Subcutaneous preadipocyte (primary cell): ENCODE measurements at places on chromosomes 11 and 22. TPM values are rescaled to one million over a fixed set of nuclear protein-coding genes. Genes with fewer than 3 reads are reported as not detected.

The INPP5J gene
- total RNA-seq: under 0.01 and 0.39 TPM in 2 replicates

The BTBD18 gene
- not detected in 2 replicates for total RNA-seq

The SLC22A6 gene
- total RNA-seq: not detected in 2 replicates

The RASSF10 gene
- total RNA-seq: not detected in 2 replicates

The GRK3 gene
- 1.4 and 1.8 TPM in 2 replicates for total RNA-seq

The NAALAD2 gene
- 0.73 and 0.98 TPM in 2 replicates for total RNA-seq

The GLYATL2 gene
- total RNA-seq: 0.73 and 0.98 TPM in 2 replicates

The CST6 gene
- total RNA-seq: 0.20 TPM in 1 of 2 replicates, not detected in the other

The CDCA5 gene
- 12.5 and 18.6 TPM in 2 replicates for total RNA-seq

The HSD17B12 gene
- total RNA-seq: 123 and 128 TPM in 2 replicates

The AQP11 gene
- 0.59 and 1.1 TPM in 2 replicates for total RNA-seq

The CDC42BPG gene
- under 0.01 TPM in 2 replicates for total RNA-seq

The CPT1B gene
- total RNA-seq: 0.73 and 1.2 TPM in 2 replicates

The CEND1 gene
- total RNA-seq: 0.37 and 2.2 TPM in 2 replicates

The LDHAL6A gene
- not detected in 2 replicates for total RNA-seq

The CENPM gene
- total RNA-seq: 25.6 and 26.5 TPM in 2 replicates

The OR52I2 gene
- total RNA-seq: not detected in 2 replicates

The HEPACAM gene
- not detected in 2 replicates for total RNA-seq

The SLC6A5 gene
- not detected in 2 replicates for total RNA-seq

The FLRT1 gene
- total RNA-seq: under 0.01 TPM in 1 of 2 replicates, not detected in the other

The MS4A6A gene
- total RNA-seq: not detected in 2 replicates

The OSM gene
- total RNA-seq: not detected in 2 replicates

The OR52K1 gene
- total RNA-seq: not detected in 2 replicates

The MUC15 gene
- not detected in 2 replicates for total RNA-seq

The MS4A12 gene
- not detected in 2 replicates for total RNA-seq

The PDE2A gene
- total RNA-seq: 0.37 and 1.2 TPM in 2 replicates

The TMEM191C gene
- total RNA-seq: 0.73 and 0.78 TPM in 2 replicates

The TTC17 gene
- total RNA-seq: 62.8 and 73.9 TPM in 2 replicates

The MYRF gene
- under 0.01 and 0.20 TPM in 2 replicates for total RNA-seq

The APOBEC3A gene
- not detected in 2 replicates for total RNA-seq

The OR10W1 gene
- not detected in 2 replicates for total RNA-seq

The GRIK4 gene
- not detected in 2 replicates for total RNA-seq

The MYO7A gene
- under 0.01 TPM in 1 of 2 replicates, not detected in the other for total RNA-seq

The NTM gene
- total RNA-seq: 2.6 and 6.5 TPM in 2 replicates

The ABCC8 gene
- total RNA-seq: not detected in 2 replicates

The ANKK1 gene
- under 0.01 TPM in 1 of 2 replicates, not detected in the other for total RNA-seq

The SNAP29 gene
- total RNA-seq: 8.8 and 9.8 TPM in 2 replicates

The NOX4 gene
- 0.20 and 0.37 TPM in 2 replicates for total RNA-seq

The SLC5A12 gene
- total RNA-seq: under 0.01 TPM in 1 of 2 replicates, not detected in the other

The YWHAH gene
- total RNA-seq: 81.2 and 109 TPM in 2 replicates

The CDON gene
- 11.9 and 41.2 TPM in 2 replicates for total RNA-seq

The PHETA2 gene
- 10.4 and 10.7 TPM in 2 replicates for total RNA-seq

The MUC5B gene
- not detected in 2 replicates for total RNA-seq

The MUC2 gene
- total RNA-seq: not detected in 2 replicates

The ARSA gene
- 15.8 and 16.4 TPM in 2 replicates for total RNA-seq

The GDPD4 gene
- not detected in 2 replicates for total RNA-seq

The OR52H1 gene
- not detected in 2 replicates for total RNA-seq

The P2RY6 gene
- not detected in 2 replicates for total RNA-seq

The SFI1 gene
- total RNA-seq: 12.9 and 25.0 TPM in 2 replicates

The KCNJ5 gene
- under 0.01 TPM in 1 of 2 replicates, not detected in the other for total RNA-seq

The RIMBP3C gene
- total RNA-seq: 0.39 and 1.1 TPM in 2 replicates

The TESMIN gene
- not detected in 2 replicates for total RNA-seq

The RAG2 gene
- not detected in 2 replicates for total RNA-seq

The PKNOX2 gene
- under 0.01 and 0.20 TPM in 2 replicates for total RNA-seq

The MRGPRX4 gene
- total RNA-seq: not detected in 2 replicates

The GSC2 gene
- total RNA-seq: not detected in 2 replicates

The NPAS4 gene
- total RNA-seq: not detected in 2 replicates

The SGSM1 gene
- total RNA-seq: under 0.01 and 0.20 TPM in 2 replicates
